Activated T-helper 1 cell treated with anti-CD3 and anti-CD28 coated beads, Interleukin-12 subunit alpha, Interleukin-12 subunit beta, Interleukin-2, Interleukin-4 antibody, amounts not matched to agents 30 ng/mL and 10 ng/mL and 1 ng/mL, durations not matched to agents 14 hours and 24 hours and 36 hours (primary cell): ENCODE measurements at places on chromosomes 2 and 18. TPM values are rescaled to one million over a fixed set of nuclear protein-coding genes. Genes with fewer than 3 reads are reported as not detected.

DNA sequence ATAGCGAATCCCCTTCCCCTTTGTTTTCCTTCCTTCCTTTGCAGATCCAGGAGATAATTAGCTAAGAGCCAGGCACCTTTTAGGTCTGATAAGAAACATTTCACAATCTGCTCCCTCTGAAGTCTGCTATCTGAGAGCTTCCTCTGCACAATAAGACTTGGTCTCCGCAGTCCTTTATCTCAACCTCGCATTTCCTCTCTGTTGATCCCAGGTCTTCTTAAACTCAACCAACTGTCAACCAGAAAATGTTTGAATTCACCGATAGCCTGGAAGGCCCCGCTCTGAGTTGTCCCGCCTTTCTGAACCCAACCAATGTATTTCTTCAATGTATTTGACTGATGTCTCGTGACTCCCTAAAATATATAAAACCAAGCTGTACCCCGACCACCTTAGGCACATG, 78.4 kb upstream of the CTDP1 start:
- no peak for DNase-seq

GRCh38 chr18:7844017-7844416, 276.9 kb downstream of the PTPRM start:
- no peak for DNase-seq

- no peak for DNase-seq
Observed at GRCh38 chr18:61400016-61400635, 66.9 kb downstream of the CDH20 start.

GRCh38 chr2:10402062-10402585, 46.0 kb downstream of the ODC1 start:
- no peak for DNase-seq

GRCh38 chr2:47503481-47504070, 100.6 kb downstream of the MSH2 start:
- no peak for DNase-seq

GRCh38 chr2:199395311-199395710, 62.4 kb downstream of the SATB2 start:
- no peak for DNase-seq

DNA sequence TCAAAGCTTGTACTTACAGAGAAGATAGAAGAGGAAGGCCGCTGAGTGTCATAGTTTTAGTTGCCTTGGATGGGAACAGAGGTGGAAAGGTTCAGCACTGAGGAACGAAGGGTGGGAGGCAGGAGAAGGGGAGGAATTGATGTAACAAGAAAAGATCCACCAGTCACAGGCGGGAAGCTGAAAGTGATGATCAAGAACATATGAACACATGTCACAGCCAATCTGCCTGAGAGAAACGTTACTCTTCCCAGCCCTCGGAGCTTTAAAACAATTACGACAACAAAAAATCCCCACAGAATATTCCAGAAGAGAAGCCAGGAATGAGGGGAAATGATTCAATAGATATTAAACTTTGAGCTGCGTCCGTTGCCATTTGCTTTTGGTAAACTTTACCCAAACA, 87.1 kb downstream of the TSHZ1 start:
- DNase-seq, result no peak

- no peak for DNase-seq
Observed at GRCh38 chr2:16664809-16665747, 556 bp downstream of the CYRIA start.

- DNase-seq, result no peak
Observed at GRCh38 chr2:227849906-227850305, 21.5 kb upstream of the DAW1 start.

SDC1 gene
- total RNA-seq, result 0.26 and 0.27 TPM in 2 replicates

CFAP65 gene
- total RNA-seq, result not detected in 2 replicates

C1GALT1C1L gene
- not detected in 2 replicates for total RNA-seq

GPR39 gene
- not detected in 2 replicates for total RNA-seq

LGALSL gene
- 2.5 and 3.1 TPM in 2 replicates for total RNA-seq

DNAH7 gene
- total RNA-seq, result not detected in 2 replicates

MYO5B gene
- total RNA-seq, result 0.12 TPM in 1 of 2 replicates, not detected in the other

ZSWIM2 gene
- not detected in 2 replicates for total RNA-seq

FAM124B gene
- total RNA-seq, result 0.23 and 0.34 TPM in 2 replicates
